ENCODE measurements at places on chromosomes 5 and 9.

GRCh38 chr9:27468462-27469110, 55.5 kb upstream of the IFNK start:
- DNase-seq, result no peak

- DNase-seq, result no peak
These were observed 589.8 kb downstream of the DMRTA1 start for GRCh38 chr9:23036416-23036815.

- DNase-seq, result no peak
These were observed 128.1 kb downstream of the MYO10 start for GRCh38 chr5:16808021-16808420.

GRCh38 chr5:168137265-168137664, 154.2 kb upstream of the WWC1 start:
- DNase-seq, result no peak

DNA sequence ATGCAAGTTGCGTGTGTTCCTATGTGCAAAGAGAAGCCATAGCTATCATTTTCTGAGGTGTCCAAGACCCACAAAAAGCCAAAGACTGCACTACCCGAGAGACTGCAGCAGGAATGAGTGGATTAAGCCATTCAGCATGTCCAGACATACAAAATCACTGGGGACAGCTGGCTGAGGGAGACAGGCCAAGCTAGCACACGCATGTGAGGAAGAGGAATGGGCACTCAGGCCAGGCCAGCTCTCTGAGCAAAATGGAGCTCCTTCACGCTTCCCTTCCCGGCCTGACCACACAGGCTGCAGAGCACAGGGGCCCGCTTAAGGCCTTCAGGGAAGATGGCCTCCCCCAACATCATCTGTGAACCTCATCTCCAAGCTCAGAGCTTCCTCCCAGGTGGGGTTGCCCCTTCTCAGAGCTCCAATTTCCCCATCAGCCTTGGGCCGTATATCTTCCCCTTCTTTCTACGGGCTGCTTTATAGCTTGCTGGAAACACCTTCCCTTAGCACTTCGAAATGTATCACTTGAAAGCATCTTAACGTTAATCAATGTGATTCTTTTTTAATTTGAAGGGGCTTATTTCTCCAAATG, 8.4 kb downstream of the DCANP1 start:
- DNase-seq, result no peak

GRCh38 chr5:79235261-79235633, 684 bp upstream of the JMY start:
- DNase-seq, result no peak

DNA sequence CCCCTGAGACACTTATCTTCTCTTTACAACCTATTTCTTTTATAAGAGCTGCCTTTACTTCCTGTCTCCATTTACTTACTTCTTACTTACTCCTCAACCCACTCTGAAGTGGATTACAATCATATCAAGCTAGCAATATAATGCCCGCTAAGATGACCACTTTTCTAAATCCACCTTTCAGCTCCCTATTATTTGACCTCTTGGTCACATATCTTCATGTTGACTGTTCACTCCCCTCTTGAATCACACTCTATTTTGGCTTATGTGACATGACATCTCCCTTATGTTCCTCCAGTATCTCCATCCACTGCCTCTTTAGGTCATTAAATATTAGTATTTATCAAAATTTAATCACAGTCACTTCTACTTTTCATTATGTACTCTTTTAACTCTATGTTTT, 255.3 kb upstream of the TRPC7 start:
- DNase-seq, result no peak

All from effector CD8-positive, alpha-beta T cell (primary cell).